ENCODE measurements at places on chromosomes 5 and 9.

GRCh38 chr9:81601639-81602623 lies 87.4 kb downstream of the TLE1 start:
- DNase-seq: no peak

GRCh38 chr9:133667759-133668450 lies 31.7 kb downstream of the DBH start:
- no peak for DNase-seq

- no peak for DNase-seq
Measured at GRCh38 chr5:106092455-106092854, 1578.3 kb downstream of the EFNA5 start.

GRCh38 chr9:74589576-74589975 lies 92.4 kb downstream of the RORB start:
- DNase-seq: no peak

GRCh38 chr9:100426189-100426529 lies 784 bp upstream of the MSANTD3 start:
- no peak for DNase-seq

- DNase-seq: no peak
Measured at GRCh38 chr5:136012041-136012804, 16.6 kb upstream of the TGFBI start.

DNA sequence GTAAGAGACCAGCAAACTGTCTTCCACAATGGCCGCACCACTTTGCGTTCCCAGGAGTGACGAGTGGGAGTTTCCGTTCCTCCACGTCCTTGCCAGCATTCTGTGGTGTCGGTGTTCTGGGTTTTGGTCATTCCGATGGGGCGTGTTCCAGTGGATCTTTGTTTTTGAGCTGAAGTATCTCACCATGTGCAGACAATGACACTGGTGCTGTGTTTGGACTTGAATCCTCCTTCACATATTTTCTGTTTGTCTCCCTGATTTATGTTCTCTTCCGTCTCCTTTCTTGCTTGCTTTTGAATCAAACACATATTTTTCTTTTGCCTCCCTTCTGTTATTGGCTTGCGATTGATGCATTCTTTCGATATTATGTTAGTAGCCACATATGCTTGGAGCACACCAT lies 60.8 kb upstream of the IRX4 start:
- DNase-seq: no peak

DNA sequence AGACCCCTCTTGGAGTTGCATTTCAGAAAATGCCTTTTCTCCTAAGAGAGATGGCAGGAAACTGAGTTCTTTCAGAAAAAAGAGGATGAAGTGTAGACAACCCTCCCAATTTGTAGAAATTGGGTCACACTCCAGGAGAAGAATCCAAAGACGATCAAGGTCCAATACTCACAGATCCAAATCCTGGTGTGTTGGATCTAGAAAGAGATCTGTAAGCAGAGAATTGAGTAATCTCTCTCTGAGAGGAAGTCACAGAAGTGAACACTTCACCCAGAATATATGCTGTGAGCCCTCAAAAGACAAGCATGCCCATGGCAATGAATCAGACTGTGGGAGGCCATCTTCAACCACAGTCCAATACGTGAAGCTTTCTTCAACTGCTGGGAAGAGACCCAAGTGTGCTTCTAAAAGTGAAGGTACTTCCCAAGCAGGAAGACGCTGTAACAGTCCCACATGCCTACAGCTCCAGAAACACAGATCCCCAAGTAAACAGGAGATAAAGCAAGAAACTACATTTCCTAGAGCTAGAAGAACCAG lies 182.7 kb downstream of the SMC2 start:
- peak; percentile 16 for DNase-seq

GRCh38 chr5:151659001-151659754 lies 27.5 kb downstream of the SPARC start:
- peak; percentile 49 for DNase-seq

DNA sequence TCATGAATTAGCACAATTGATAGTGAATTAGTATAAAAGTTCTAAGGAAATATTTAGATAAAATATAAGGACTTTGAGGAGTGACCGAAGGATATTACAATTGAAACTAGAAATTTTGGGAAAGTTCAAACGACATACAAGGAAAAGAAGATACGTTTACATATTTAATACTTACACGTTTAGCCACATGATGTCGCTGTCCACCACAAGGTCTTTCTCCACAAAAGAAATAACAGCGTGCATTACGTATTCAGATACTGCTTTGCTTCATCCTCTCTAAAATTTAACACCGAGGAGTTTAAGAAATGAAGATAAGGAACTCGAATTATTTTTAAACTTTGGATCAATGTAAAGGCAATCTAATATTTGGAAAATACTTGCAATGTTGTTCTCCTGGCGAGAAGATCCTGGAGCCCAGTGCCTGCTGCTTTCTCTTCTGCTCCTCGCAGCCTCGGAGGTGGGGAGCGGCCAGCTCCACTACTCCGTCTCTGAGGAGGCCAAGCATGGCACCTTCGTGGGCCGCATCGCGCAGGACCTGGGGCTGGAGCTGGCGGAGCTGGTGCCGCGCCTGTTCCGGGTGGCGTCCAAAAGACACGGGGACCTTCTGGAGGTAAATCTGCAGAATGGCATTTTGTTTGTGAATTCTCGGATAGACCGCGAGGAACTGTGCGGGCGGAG lies at the start of gene PCDHA3:
Gene PCDHA3, plus strand, starts transcription at position 242 of the 678 bp plus-strand sequence.
- no peak for DNase-seq

DNA sequence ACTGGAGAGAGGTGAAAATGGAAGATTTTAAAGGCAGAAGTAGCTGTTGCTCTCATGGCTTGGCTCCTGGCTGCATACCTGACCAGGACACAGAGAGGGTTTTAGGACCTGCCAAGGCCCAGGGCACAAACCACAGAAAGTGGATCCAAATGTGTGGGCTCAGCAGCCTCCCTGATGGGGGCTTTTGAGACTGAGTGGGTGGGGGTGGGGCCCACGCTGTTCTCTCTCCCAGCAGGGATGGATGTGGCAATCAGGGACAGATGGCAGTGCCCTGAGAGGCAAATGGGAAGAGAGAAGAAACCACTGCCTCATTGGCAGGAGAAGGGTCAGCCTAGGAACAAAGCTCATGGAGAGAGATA lies 34.9 kb upstream of the TIFAB start:
- no peak for DNase-seq

DNA sequence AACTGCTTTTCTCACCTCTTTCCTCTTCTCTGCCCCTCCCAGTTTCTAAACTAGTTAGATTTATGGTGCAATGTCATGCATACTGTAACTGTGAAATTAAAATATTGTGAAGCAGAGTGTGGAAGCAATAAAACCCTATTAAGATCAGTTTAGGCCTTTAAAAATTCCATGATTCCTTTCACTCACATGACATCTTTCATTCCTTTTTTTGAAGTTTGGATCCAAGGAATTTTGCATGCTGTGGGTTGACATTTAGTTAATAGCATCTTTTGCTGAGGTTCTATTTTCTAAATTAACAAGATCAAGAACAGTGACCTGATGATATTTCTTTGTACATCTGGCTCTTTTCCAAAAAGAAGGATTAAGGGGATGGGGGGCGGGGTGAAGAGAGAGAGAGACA lies 13.7 kb downstream of the FOXD1 start:
- DNase-seq: no peak

GRCh38 chr9:4781408-4781807 lies 11.3 kb upstream of the RCL1 start:
- DNase-seq: no peak

DNA sequence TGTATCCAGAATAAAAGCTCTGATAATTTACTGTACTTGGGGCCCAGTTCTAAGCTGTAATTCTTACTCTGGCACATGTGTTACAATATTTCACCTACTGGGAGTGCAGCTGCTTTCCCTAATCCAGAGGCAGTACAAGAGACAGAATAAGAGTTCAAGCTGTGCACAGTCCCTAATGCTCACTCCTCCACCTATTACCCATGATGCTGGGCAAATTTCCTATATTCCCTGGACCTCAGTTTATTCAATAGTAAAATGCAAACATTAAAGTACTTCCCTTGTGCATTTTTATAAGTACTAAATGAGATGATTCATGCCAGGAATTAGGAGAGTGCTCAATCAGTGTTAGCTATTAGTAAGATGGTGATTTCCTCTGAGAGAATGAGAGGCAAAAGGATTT lies 28.0 kb upstream of the TAF11L2 start:
- no peak for DNase-seq

DNA sequence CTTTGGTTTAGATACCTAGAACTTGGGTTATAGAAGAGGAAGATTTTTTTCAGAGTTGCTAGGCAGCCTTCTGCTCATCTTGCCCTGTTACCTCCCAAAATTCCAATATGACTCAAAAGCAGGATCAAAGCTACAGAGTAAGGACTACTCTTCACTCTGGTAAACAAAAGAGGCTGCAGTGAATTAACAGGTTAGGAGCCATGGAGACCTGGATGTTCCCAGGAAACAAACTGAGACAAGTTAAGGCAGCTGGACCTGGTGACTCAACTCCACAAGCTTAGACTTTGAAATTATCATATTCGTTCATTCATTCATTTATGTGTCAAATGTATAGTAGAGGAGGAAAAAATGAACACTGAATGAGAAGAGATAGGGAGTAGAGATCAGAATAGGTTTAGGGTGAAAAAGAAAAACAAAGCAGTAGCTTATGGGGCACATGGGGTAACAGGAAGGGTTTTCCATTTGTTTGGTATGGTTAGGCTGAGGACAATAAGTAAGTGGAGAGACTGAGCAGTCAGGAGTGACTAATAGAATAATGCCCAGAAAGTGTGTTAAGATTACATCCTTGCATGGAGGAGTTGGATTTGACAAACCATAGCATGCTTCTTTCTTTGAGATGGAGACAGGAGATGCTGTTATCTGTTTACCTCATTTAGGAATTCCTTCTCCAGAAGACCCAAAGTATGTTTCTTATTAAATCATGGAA lies 464.0 kb upstream of the ZNF608 start:
- no peak for DNase-seq

- no peak for DNase-seq
Measured at GRCh38 chr5:150258130-150258529, 31.4 kb downstream of the CAMK2A start.

GRCh38 chr5:75279321-75279720 lies 42.6 kb upstream of the ANKRD31 start:
- DNase-seq: no peak

- DNase-seq: no peak
Measured at GRCh38 chr9:2824564-2824963, 19.3 kb downstream of the PUM3 start.

DNA sequence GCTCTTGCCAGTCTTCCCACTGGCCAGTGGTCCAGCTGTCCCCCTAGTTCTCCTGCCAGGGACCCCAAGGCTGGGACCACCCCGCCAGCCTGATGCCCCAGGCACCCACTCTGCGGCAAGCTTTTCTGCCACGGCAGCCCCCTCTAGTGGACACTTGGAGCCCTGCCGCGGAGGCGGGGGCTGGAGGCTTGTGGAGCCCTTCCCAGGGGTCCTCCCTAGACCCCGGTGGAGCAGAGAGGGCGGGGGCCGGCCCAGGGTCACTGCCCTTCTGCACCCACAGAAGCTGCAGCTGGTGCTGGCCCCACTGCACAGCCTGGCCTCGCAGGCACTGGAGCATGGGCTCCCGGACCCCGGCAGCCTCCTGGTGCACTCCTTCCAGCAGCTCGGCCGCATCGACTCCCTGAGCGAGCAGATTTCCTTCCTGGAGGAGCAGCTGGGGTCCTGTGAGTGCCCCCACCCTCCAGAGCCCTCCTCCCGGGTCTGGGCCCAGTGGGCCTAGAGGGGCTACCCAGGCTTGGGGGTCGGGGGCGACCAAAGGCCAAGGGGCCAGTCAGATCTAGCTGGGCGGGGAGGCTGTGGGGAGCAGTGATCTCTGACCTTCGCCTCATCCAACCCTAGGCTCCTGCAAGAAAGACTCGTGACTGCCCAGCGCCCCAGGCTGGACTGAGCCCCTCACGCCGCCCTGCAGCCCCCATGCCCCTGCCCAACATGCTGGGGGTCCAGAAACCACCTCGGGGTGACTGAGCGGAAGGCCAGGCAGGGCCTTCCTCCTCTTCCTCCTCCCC lies 9.1 kb downstream of the EGFL7 start:
- DNase-seq: no peak

- DNase-seq: no peak
Measured at GRCh38 chr5:170510559-170510958, 6.7 kb downstream of the KCNIP1 start.

DNA sequence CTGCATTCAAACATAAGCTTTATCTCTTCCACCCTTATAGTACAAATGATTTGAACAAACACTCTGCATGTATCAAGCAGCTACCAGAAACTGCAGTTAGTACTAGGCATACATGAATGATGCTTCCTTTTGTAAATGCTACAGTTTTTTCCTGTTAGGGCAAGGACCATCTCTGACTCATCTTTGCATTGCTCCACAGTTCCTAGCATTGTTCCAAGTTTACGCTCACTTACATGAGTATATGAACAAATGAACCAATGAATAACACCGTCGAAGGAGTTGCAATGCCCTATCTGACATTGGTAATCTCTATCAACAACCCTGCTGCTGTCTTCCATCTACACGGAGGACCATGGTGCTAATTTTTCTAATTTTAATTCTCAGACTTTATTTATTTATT lies 2.1 kb upstream of the ALDH7A1 start:
- no peak for DNase-seq

DNA sequence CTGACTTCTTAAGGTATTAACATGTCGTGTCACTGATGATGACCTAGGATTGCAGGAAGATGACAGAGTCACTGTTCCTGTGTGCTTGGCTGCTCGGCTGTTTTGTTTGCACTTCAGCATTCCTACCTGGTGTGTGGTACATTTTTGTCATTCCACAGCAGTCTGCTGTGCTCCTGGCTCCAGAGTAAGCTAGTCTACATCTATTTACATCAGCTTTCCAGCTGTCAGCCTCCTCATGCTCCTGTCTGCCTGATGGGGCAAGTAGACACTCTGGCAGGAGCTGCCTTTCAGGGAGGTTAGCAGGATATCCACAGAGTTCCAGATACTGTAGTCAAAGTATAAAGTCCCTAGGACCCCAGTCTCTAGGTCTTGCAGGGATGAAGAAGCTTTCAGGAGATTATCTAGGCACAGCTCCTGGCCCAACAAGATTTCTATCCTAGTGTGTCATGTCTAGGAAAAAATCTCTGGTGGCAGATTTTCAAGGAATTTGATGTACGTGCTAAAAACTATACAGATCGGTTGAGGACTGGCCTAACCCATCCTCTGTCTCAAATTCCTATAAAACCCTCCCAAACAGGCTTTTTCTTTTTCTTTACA lies 28.4 kb downstream of the RUSC2 start:
- DNase-seq: peak; percentile 91

DNA sequence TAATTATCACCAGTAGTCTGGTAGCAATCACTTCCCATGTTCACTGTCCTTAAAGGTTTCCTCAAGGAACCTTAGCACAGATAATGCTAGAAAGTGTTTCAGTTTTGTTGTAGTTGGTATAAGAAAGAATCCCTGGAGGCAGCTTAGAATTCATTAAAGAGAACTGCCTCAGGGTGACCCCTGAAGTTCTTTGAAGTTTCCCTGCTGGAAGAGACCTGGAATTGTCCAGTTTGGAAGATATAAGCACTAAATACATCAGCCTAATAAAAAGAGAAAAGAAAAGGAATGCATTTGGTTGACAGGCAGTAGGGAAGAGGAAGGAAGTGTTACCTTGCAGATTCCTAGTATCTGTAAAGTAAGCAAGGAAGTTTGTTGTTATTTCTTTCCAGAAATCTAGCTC lies 999.6 kb upstream of the DMAC1 start:
- no peak for DNase-seq

All from fibroblast of skin of left biceps (primary cell).